ENCODE measurements at places on chromosomes 16 and 17. TPM values are rescaled to one million over a fixed set of nuclear protein-coding genes. Genes with fewer than 3 reads are reported as not detected.

Gene KRTAP2-1
- not detected for total RNA-seq

DNA sequence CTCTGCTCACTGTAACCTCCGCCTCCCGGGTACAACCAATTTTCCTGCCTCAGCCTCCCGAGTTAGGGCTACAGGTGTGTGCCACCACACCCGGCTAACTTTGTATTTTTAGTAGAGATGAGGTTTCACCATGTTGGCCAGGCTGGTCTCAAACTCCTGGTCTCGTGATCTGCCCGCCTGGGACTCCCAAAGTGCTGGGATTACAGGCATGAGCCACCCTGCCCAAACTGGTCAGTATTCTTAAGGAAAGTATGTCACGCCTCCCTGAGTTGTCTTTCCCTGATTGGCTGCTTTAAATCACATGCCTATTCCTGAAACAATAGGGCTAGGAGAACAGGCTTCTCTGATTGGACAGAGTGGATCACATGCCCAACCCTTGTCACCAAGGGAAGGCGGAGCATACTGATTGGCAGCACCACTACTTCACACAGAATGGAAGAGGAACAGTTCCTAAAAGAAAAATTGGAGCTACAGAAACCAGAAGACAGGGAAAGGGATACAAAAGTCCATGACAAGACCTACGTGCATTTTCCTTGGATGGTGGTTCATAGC lies 17.6 kb upstream of the CYB5B start:
- no peak overlapping the region for H3K27ac ChIP-seq
- H3K36me3 ChIP-seq: no peaks in the 10 kb centered on the region
- H3K4me3 ChIP-seq: no peak overlapping the region
- no peaks in the 10 kb centered on the region for H3K27me3 ChIP-seq

Gene DEXI
- 43.2 TPM for total RNA-seq

GRCh38 chr17:72004611-72005331 lies 116.0 kb upstream of the SOX9 start:
- no peak for DNase-seq
- H3K36me3 ChIP-seq: no peaks in the 10 kb centered on the region
- H3K27me3 ChIP-seq: no peaks in the 10 kb centered on the region
- H3K4me1 ChIP-seq: peaks cover 37% of the 10 kb centered on the region
- no peak overlapping the region for H3K4me3 ChIP-seq
- peak overlapping the region; percentile 35 for H3K27ac ChIP-seq

Gene ZNF747
- 8.9 TPM for total RNA-seq

Gene THOC6
- 47.3 TPM for total RNA-seq

- no peaks in the 10 kb centered on the region for H3K27me3 ChIP-seq
- H3K4me3 ChIP-seq: no peak overlapping the region
- no peak overlapping the region for H3K27ac ChIP-seq
- no peaks in the 10 kb centered on the region for H3K36me3 ChIP-seq
- DNase-seq: no peak
These were observed 128.5 kb upstream of the HS3ST2 start for GRCh38 chr16:22685459-22685830.

Gene NEUROD2
- not detected for total RNA-seq

GRCh38 chr16:57372372-57373116 lies at the start of gene CX3CL1:
Gene CX3CL1, plus strand, starts transcription at chr16:57372490. Its CDS starts 79 bp downstream, at chr16:57372569.
- H3K27ac ChIP-seq: no peak within 1 kb of the TSS
- H3K4me3 ChIP-seq: no peak within 1 kb of the TSS
- peaks cover 16% of the 10 kb centered on the region for H3K4me1 ChIP-seq

Gene MYOCD
- not detected for total RNA-seq

Gene CCT6B
- 0.33 TPM for total RNA-seq

- H3K36me3 ChIP-seq: no peaks in the 10 kb centered on the region
- no peak overlapping the region for H3K4me3 ChIP-seq
- H3K27ac ChIP-seq: no peak overlapping the region
- H3K4me1 ChIP-seq: peaks cover 13% of the 10 kb centered on the region
- H3K27me3 ChIP-seq: no peaks in the 10 kb centered on the region
- no peak for DNase-seq
These were observed 9.0 kb upstream of the MAP3K14 start for GRCh38 chr17:45325810-45326209.

DNA sequence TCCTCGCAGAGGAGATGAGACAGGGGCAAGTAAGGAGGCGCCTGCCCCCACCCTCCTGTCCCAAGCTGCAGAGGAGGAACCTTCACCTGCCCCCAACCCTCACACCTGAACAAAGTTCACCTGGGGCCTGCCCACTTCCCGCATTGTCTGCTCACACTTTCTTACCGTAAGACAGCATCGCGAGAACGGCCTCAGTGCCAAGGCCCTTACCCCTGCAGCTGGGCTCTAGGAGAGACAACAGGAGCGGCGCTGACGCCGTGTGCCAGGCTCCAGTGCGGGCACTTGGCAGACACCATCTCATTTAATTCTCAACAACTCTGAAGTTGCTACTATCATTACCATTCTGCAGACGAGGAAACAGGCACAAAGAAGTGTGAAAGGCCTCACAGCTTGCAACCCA lies 4.1 kb downstream of the NAT9 start:
- H3K27me3 ChIP-seq: no peaks in the 10 kb centered on the region

- H3K27me3 ChIP-seq: no peaks in the 10 kb centered on the region
- peaks cover 3% of the 10 kb centered on the region for H3K4me1 ChIP-seq
- H3K4me3 ChIP-seq: no peak overlapping the region
- H3K36me3 ChIP-seq: no peaks in the 10 kb centered on the region
These were observed 56.5 kb downstream of the SRCIN1 start for GRCh38 chr17:38549285-38549684.

- H3K36me3 ChIP-seq: peaks cover 14% of the 10 kb centered on the region
- H3K27me3 ChIP-seq: no peaks in the 10 kb centered on the region
These were observed 292.8 kb downstream of the SEC14L1 start for GRCh38 chr17:77433385-77434135.

Gene SLC35G6
- total RNA-seq: not detected

DNA sequence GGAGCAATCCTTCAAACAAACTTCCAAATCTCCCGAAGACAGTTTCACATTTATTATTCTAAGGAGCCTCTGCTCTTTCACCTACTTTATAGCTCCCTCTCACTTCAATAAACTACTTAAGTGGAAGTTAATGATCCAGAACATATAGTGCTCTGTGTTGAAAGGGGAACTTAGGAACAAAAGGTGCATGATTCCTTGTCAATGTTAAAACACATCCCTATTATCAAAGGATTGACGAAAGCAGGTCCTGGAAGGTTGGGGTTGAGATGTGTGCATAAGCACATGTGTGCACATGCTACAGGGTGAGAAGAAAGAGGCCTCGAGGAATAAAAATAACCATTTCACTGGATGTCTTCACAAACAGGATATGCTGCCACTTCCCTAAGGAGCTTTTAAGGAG lies 170.3 kb downstream of the SLC39A11 start:
- H3K4me1 ChIP-seq: no peaks in the 10 kb centered on the region
- no peak overlapping the region for H3K27ac ChIP-seq
- DNase-seq: no peak
- no peak overlapping the region for H3K4me3 ChIP-seq
- H3K27me3 ChIP-seq: no peaks in the 10 kb centered on the region

Gene MYH11
- not detected for total RNA-seq

GRCh38 chr17:64115043-64115698 lies 14.8 kb downstream of the ERN1 start:
- peaks cover 29% of the 10 kb centered on the region for H3K4me1 ChIP-seq
- H3K27ac ChIP-seq: peak overlapping the region; percentile 77
- no peaks in the 10 kb centered on the region for H3K36me3 ChIP-seq
- no peak overlapping the region for H3K4me3 ChIP-seq
- H3K27me3 ChIP-seq: no peaks in the 10 kb centered on the region

Gene GAS7
- total RNA-seq: not detected

- no peak overlapping the region for H3K27ac ChIP-seq
- no peaks in the 10 kb centered on the region for H3K4me1 ChIP-seq
- DNase-seq: no peak
- no peaks in the 10 kb centered on the region for H3K36me3 ChIP-seq
These were observed 16.0 kb upstream of the WDR45B start for GRCh38 chr17:82664276-82664575.

Gene IKZF3
- under 0.01 TPM for total RNA-seq

- H3K36me3 ChIP-seq: no peaks in the 10 kb centered on the region
- no peaks in the 10 kb centered on the region for H3K4me1 ChIP-seq
These were observed 902 bp downstream of the GHDC start for GRCh38 chr17:42193216-42193968.

All from PC-3 (cell line).